ENCODE measurements at places on chromosomes 7 and 10. TPM values are rescaled to one million over a fixed set of nuclear protein-coding genes. Genes with fewer than 3 reads are reported as not detected.

- peak; percentile 12 for DNase-seq
- peaks cover 33% of the 10 kb centered on the region for H3K4me1 ChIP-seq
- H3K4me3 ChIP-seq = peak overlapping the region; percentile 67
- H3K36me3 ChIP-seq = peaks cover 25% of the 10 kb centered on the region
- no peaks in the 10 kb centered on the region for H3K27me3 ChIP-seq
These were observed 881 bp upstream of the SSBP1 start for GRCh38 chr7:141737118-141737835.

GRCh38 chr7:54879776-54880175, 120.8 kb upstream of the SEC61G start:
- no peaks in the 10 kb centered on the region for H3K27me3 ChIP-seq
- H3K4me1 ChIP-seq = no peaks in the 10 kb centered on the region
- H3K4me3 ChIP-seq = no peak overlapping the region
- H3K36me3 ChIP-seq = no peaks in the 10 kb centered on the region

DNA sequence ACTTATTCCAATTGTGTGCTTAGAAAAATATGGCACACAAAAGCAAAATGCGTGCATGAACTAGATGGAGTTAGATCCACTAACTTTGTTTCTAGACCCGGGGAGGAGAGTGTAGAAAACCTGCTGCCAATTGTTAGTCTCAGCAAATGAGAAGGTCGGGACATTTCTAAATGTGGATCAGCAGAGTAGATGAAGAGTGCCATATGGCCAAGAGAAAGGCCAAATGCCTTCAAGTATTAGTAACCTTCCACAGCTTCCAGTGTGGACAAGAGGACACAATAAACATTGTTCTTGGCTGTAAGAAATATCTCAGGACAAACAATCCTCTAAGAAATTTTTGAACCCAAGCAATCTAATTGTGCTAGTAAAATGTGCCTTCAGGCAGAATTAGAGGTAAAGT, 690.3 kb downstream of the REEP3 start:
- no peak overlapping the region for H3K4me3 ChIP-seq
- no peak overlapping the region for H3K27ac ChIP-seq
- no peaks in the 10 kb centered on the region for H3K27me3 ChIP-seq
- no peak for DNase-seq

GRCh38 chr7:77855371-77856083, 57.0 kb downstream of the PHTF2 start:
- no peak overlapping the region for H3K27ac ChIP-seq
- H3K27me3 ChIP-seq = no peaks in the 10 kb centered on the region
- DNase-seq = no peak
- H3K4me1 ChIP-seq = peaks cover 15% of the 10 kb centered on the region
- H3K4me3 ChIP-seq = no peak overlapping the region

GRCh38 chr7:106488465-106488864, 172.5 kb downstream of the CCDC71L start:
- no peaks in the 10 kb centered on the region for H3K27me3 ChIP-seq
- no peak for DNase-seq
- no peak overlapping the region for H3K27ac ChIP-seq
- no peaks in the 10 kb centered on the region for H3K4me1 ChIP-seq
- H3K36me3 ChIP-seq = no peaks in the 10 kb centered on the region

DNA sequence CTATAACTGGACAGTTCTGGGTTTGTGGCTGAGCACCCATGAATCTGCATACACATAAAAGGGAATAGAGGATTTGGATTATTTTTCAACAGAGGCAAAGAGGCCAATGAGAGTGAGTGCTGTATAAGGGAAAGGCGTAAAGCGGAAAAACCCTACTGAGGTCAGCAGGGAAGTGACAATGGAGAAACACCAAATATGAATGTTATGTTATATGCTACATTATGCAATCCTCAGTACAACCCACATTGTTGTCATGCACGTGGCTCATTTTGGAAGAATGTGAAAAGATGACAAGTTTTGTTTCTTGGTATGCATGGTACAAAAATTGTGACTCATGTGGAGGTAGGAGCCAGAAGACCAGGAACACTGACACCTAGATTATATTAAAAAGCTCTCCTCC, 113.6 kb upstream of the AMPH start:
- peaks cover 7% of the 10 kb centered on the region for H3K36me3 ChIP-seq
- no peak overlapping the region for H3K4me3 ChIP-seq
- H3K4me1 ChIP-seq = no peaks in the 10 kb centered on the region

DNA sequence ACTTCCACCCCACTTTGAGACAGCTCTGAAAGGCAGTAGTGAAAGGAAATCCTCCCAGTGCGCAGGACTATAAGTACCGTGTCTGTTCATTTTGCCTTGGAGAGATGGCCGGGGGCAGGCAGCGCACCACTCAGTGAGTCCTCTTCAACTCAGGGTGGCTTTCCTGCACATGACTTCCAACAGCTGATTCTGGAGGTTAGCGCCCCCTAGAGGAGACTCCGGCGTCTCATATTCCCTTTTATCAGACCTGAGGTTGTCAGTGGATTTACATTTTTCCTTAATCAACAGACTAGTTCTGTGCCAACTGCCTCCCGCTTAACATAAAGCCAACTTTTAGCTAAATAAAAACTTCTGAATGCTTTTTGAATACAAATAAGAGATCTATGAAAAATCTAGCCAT, 101.0 kb downstream of the HERPUD2 start:
- no peaks in the 10 kb centered on the region for H3K36me3 ChIP-seq
- DNase-seq = no peak
- H3K4me3 ChIP-seq = no peak overlapping the region

DNA sequence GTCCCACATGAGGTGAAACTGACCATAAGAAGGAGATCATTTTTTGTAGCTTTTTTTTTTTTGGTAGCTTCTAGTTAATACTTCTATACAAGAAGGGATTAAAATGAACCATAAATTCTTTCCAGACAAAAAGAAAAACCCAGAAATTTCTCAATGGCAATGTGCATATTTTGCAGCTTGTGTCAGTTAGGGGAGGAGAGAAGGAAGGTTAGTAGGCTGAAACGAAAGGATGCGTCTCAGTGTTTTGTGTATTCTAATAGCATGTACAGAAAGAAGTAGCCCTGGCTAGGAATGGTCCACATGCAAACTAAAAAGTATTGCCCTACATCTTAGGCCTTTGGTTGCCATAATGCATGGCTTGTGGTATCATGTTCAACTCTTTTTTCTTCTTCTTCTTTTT, 90.6 kb downstream of the CACNB2 start:
- H3K4me3 ChIP-seq = no peak overlapping the region
- H3K27ac ChIP-seq = no peak overlapping the region
- no peaks in the 10 kb centered on the region for H3K4me1 ChIP-seq
- DNase-seq = no peak

DNA sequence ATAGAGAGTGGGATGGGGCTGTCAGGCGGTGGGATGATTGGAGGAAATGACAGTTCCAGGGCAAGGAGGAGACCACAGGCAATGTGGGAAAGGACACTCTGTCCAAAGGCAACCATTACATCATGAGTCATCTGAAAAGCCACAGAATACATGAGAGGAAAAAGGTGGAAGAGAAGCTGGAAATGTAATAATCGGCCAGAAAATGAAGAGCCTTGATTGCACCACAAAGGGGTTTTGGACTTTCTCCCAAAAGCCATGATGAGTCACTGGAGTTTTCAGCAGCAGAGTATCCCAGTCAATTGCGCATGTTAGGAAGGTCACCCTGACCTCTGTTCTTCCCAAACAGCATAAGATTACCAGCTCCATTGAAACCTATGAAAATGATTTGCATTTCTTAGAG, 222.0 kb downstream of the LHFPL3 start:
- H3K27ac ChIP-seq = no peak overlapping the region
- H3K27me3 ChIP-seq = no peaks in the 10 kb centered on the region
- no peaks in the 10 kb centered on the region for H3K4me1 ChIP-seq
- no peak for DNase-seq
- H3K36me3 ChIP-seq = no peaks in the 10 kb centered on the region

- H3K27ac ChIP-seq = no peak overlapping the region
- H3K27me3 ChIP-seq = no peaks in the 10 kb centered on the region
These were observed 225.9 kb downstream of the WDR11 start for GRCh38 chr10:121076776-121077715.

DNA sequence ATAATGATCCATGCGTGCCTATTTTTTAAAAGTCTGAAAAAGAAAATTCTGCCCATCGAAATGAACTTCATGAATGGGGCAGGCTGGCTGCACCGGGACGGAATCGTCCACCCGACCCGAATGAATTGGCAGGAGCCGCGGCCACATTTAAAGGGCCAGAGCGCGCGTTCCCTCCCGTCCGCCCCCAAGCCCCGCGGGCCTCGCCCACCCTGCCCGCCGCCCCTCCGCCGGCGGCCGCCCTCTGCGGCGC, 319 bp upstream of the GATA3 start:
- H3K4me3 ChIP-seq = peak overlapping the region; percentile 96
- DNase-seq = no peak
- H3K4me1 ChIP-seq = peaks cover 59% of the 10 kb centered on the region

- peak overlapping the region; percentile 23 for H3K4me3 ChIP-seq
- peak overlapping the region; percentile 41 for H3K27ac ChIP-seq
- H3K36me3 ChIP-seq = no peaks in the 10 kb centered on the region
- peaks cover 42% of the 10 kb centered on the region for H3K4me1 ChIP-seq
- DNase-seq = no peak
These were observed 37.4 kb downstream of the ZNRF2 start for GRCh38 chr7:30321882-30322192.

DNA sequence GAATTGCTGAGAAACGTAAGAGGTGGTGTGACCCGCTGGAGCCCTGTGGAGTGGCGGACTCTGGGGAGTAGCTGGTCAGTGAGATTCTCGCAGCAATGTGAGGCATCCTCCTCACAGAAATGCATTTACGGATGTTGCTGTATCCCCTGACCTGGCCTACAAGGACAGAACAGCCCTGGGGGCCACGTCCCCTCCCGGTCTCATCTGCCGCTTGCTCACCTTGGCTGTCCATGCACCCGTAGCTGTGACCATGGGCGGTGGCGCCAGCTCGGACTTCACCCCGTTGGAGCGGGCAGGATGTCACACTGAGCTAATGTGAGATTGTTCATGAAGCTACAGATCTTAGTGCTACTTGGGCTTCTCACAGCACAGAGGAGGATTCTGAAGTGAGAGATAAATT, 193.8 kb downstream of the EBF3 start:
- peak; percentile 39 for DNase-seq
- H3K27me3 ChIP-seq = no peaks in the 10 kb centered on the region
- H3K4me3 ChIP-seq = no peak overlapping the region
- no peak overlapping the region for H3K27ac ChIP-seq
- H3K4me1 ChIP-seq = no peaks in the 10 kb centered on the region
- H3K36me3 ChIP-seq = no peaks in the 10 kb centered on the region

DNA sequence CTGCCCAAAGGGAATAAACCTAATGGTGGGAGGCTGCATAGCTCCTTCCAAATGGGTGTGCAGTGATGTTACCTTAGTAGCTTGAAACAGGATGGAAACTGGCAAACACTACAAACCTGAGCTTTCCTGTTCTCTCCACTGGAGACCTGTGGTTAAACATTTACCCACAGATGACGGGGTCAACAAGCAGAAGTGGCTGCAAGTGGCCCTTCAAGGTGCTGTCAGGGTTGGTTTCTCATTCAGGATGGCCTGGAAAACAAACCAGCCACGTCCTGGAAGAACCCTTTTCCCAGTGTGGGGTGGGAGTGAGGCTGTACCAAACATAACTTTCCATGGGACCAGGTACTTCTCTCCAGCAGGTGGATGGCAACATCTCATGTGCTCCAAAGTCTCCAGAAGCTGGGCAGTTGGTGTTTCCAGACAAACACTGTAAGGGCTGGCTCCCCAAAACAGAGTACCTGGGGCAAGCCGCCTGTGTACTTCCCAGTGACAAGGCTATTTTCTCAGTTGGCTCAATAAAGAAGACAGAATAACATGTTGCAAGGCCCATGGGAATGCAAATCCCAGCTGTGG, 67.5 kb downstream of the DNAJB9 start:
- H3K27me3 ChIP-seq = no peaks in the 10 kb centered on the region
- H3K4me3 ChIP-seq = no peak overlapping the region
- no peaks in the 10 kb centered on the region for H3K4me1 ChIP-seq
- DNase-seq = no peak

GRCh38 chr7:71733107-71733870, 601.3 kb downstream of the GALNT17 start:
- DNase-seq = peak; percentile 35
- H3K27ac ChIP-seq = no peak overlapping the region
- H3K4me1 ChIP-seq = no peaks in the 10 kb centered on the region
- H3K27me3 ChIP-seq = no peaks in the 10 kb centered on the region
- H3K36me3 ChIP-seq = no peaks in the 10 kb centered on the region

GRCh38 chr10:80279146-80279545, 10.3 kb downstream of the MAT1A start:
- H3K27me3 ChIP-seq = no peaks in the 10 kb centered on the region
- H3K4me1 ChIP-seq = no peaks in the 10 kb centered on the region
- DNase-seq = no peak
- no peak overlapping the region for H3K27ac ChIP-seq
- no peak overlapping the region for H3K4me3 ChIP-seq

GRCh38 chr10:121457729-121458128, 140.5 kb downstream of the FGFR2 start:
- no peaks in the 10 kb centered on the region for H3K27me3 ChIP-seq
- H3K4me3 ChIP-seq = no peak overlapping the region

- H3K4me3 ChIP-seq = no peak overlapping the region
- H3K36me3 ChIP-seq = no peaks in the 10 kb centered on the region
- H3K27me3 ChIP-seq = no peaks in the 10 kb centered on the region
- H3K4me1 ChIP-seq = no peaks in the 10 kb centered on the region
These were observed 110.8 kb downstream of the HIBADH start for GRCh38 chr7:27551803-27552400.

DNA sequence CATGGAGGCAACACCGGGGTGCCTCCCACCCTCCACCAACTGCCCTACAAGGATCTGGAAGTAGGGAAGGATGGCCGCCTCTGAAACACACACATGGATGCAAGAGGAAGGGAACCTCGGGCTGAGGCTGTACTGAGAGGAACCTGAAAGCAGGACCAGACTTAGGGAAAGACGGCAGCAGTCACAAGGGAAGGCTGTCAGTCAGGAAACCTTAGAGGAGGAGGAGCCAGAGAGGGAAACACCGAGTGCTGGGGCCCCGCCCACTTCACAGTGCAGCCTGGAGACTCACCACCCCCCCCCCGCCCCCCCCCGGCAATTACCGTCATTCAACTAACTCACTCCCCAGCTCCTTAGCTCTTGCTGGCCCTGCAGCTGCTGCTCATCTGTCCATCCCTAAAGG, 2.5 kb downstream of the CYREN start:
- H3K4me1 ChIP-seq = peaks cover 17% of the 10 kb centered on the region
- H3K4me3 ChIP-seq = no peak overlapping the region
- no peaks in the 10 kb centered on the region for H3K27me3 ChIP-seq

- no peaks in the 10 kb centered on the region for H3K36me3 ChIP-seq
- H3K4me3 ChIP-seq = no peak overlapping the region
- no peak overlapping the region for H3K27ac ChIP-seq
- DNase-seq = no peak
These were observed 90.0 kb downstream of the TFEC start for GRCh38 chr7:115940460-115941060.

ADCYAP1R1 gene
- total RNA-seq = not detected

MACC1 gene
- 0.37 TPM for total RNA-seq

SLC39A12 gene
- total RNA-seq = not detected

MRPL43 gene
- 62.5 TPM for total RNA-seq

ASL gene
- total RNA-seq = 24.2 TPM

AKR1C2 gene
- not detected for total RNA-seq

CASTOR2 gene
- 6.3 TPM for total RNA-seq

TMEM196 gene
- total RNA-seq = not detected

CCL26 gene
- total RNA-seq = not detected

CCDC146 gene
- 1.5 TPM for total RNA-seq

GPRIN2 gene
- not detected for total RNA-seq

IL2RA gene
- 1,178 TPM for total RNA-seq

ERVW-1 gene
- total RNA-seq = not detected

FGL2 gene
- 2.2 TPM for total RNA-seq

MORN4 gene
- 3.1 TPM for total RNA-seq

All from CD8-positive, alpha-beta memory T cell (primary cell).